SK-N-DZ (cell line): ENCODE measurements at places on chromosomes 16 and 17.
A peak's percentile ranks its signal among the peaks of the same experiment; 100 is the strongest.

GRCh38 chr16:56422896-56423441 is 2.4 kb downstream of the AMFR start:
- DNase-seq, result no peak

GRCh38 chr17:73068322-73069153 is 23.9 kb downstream of the SLC39A11 start:
- DNase-seq, result peak; percentile 75

GRCh38 chr17:3033741-3034577 is 29.4 kb downstream of the OR1D5 start:
- no peak for DNase-seq

DNA sequence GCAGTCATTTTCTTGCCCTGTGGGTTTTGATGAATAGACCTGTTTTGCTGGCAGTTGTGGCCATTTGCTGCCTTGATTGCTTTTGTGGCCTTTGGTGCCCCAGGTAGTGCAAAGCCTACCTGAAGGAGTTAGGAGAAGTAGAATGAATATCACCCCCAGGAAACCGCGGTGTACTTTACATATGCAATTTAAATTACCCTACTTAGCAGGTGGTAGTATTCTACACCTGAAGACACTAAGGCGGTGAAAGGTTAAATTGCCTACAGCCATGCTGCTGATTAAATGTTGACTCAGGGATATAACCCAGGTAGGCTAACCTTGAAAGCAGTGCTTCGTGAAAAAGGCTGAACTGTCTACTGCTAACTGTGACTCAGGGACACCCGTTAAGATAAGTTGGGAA is 27.2 kb upstream of the WWOX start:
- DNase-seq, result no peak

- DNase-seq, result peak; percentile 64
These were observed 20.4 kb upstream of the BEAN1 start for GRCh38 chr16:66406534-66407221.

GRCh38 chr17:1237471-1237870 is 32.8 kb upstream of the BHLHA9 start:
- DNase-seq, result no peak

GRCh38 chr16:24217461-24217860 is 38.7 kb upstream of the CACNG3 start:
- no peak for DNase-seq

- no peak for DNase-seq
These were observed 2.0 kb downstream of the WSCD1 start for GRCh38 chr17:6072157-6072556.

DNA sequence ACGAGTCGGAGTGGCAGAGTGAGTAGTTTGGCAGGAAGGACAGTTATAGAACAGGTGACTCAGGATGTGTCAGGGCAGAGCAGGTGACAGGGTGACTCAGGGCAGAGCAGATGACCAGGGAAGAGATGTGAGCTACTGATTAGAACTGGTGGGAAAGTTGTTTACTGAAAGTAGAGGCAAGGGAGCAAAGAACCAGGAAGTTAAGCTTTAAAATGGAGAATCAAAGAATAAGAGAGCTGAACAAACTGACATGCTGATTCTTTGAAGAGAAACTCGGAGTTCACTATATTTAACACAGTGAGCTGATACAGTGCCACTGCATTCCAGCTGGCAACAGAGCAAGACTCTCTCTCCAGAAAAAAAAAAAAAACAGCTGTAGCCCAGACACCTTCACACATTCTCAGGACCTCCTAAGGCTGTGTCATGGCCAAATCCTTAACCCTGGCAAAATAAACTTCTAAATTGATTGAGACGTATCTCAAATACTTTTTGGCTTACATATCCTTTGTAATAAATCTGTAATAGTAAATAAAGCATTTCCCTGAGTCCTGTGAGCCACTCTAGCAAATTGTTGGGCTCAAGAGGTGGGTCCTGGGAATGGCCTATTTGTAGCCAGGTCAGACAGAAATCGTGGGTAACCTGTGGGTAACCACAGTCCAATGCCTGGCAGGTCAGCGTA is 12.3 kb upstream of the UBE2I start:
- DNase-seq, result no peak

DNA sequence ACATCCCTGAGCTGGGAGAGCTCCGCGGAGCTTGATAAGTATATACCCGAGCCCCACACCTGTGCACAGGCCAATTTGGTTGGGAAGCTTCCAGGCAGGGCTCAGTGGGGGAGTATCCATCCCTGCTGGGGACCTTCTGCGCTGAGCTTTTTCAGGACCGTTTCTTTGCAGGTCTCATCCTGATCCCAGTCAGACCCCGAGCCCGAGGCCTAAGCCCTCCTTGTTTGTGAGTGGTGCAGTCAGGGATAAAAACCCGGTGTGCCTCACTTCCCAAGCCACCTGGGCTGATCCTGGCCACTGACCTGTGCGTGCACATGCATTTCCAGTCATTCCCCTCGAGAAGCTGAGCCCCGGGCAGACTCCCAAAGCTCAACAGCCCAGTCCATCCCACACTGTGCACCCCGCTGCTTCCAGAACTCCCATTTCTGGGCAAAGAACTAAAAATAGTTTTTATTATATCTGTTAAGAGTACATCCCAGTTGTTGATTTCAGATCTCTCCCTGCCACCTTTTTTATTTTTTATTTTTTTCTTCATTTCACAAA is 27.3 kb upstream of the NAT9 start:
- no peak for DNase-seq

GRCh38 chr16:10001258-10001775 is 180.9 kb downstream of the GRIN2A start:
- no peak for DNase-seq

DNA sequence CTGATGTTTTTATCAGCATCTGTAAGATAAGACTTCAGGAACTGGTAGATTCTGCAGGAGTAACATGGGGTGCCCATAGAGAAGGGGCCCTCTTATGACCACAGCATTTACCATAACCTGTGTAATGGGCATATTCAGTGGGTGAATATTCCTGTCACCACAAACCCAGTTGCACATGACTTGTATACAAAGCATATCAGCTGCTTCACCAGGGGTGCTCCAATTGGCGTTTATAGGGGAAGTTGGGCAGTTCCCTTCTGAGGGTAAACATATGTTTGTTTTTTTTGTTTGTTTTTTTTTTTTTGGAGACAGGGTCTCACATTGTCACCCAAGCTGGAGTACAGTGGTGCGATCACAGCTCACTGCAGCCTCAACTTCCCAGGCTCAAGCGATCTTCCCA is 11.5 kb upstream of the ZG16 start:
- DNase-seq, result no peak

DNA sequence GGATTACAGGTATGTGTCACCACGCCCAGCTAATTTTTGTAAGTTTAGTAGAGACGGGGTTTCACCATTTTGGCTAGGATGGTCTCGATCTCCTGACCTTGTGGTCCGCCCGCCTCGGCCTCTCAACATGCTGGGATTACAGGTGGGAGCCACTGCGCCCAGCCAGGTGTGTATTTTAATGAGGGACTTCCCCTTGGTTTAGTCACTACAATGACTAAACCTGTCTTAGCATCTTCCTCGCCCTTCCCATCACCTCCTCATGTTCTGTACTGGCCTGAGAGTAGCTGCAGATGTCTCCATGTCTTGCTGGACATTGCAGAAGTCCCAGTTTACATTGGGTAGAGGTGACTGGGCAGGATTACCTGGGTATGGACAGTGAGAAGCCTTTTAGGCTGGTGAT is 9.6 kb downstream of the SLC7A6 start:
- DNase-seq, result no peak

- no peak for DNase-seq
These were observed 9.0 kb downstream of the ABR start for GRCh38 chr17:1170739-1171138.

- DNase-seq, result no peak
These were observed 32.5 kb upstream of the CDH11 start for GRCh38 chr16:65154321-65154720.

DNA sequence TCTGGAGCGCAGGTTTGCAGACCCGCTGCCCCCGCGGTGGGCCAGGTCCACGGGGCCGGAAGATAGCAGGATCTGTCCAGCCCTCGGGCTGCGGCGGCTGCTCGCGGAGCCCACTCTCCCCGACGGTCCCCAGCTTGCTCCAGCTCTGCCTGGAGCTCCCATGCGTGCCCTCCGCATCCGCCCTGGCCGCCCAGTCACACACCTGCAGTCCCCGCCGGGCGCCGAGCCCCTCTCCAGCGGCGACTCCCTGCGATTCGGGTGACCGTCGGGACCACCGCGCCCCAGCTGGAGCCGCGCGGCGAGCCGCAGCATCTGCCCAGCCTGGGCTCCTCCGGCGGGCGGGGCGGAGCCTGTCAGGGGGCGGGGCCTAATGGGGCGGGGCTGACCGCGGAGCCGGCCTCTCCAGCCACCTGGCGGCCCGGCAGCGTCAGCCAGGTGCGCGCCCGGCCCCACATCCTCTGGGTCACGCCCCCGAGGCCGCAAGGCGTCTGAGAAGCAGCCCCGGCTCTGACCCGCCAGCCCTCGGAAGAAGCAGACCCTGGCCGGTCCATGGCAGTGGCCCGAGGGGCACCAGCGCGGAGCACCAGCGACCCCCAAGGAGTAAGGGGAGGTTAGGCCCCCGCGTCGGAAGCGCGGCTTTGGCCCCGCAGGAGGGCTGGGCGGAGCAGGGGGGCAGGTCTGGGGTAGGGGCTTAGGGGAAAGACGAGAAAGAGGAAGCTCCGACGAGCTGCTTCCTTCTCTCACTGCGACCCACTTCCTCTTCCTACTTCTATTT is at the start of gene PIK3R5:
TSS of gene PIK3R5 (minus strand) at position 314 of the 775 bp plus-strand sequence. CDS start 54,213 bp downstream, outside the sequence.
- no peak for DNase-seq

DNA sequence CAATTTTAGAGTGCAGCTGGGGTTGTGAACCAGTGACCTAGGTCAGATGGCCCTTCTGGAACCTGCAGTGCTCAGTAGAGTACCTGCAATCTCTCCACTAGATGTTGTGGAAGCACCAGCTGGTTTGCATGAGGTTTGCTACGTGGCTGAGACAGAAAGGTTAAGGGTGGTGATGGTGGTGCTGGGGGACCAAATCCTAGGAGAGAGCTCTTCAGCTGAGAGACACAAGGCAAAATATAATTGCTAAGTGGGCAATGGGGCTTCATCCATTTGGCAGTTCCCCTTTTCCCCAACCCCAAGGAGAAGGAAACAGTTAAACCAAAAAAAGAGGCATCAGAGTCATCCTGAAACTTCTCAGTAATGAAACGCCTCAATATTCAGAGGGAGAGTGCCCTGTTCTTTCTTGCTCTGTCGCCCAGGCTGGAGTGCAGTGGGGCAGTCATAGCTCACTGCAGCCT is 13.9 kb downstream of the ITPRIPL2 start:
- no peak for DNase-seq

- DNase-seq, result no peak
These were observed 28.9 kb downstream of the COX10 start for GRCh38 chr17:14098246-14098645.

DNA sequence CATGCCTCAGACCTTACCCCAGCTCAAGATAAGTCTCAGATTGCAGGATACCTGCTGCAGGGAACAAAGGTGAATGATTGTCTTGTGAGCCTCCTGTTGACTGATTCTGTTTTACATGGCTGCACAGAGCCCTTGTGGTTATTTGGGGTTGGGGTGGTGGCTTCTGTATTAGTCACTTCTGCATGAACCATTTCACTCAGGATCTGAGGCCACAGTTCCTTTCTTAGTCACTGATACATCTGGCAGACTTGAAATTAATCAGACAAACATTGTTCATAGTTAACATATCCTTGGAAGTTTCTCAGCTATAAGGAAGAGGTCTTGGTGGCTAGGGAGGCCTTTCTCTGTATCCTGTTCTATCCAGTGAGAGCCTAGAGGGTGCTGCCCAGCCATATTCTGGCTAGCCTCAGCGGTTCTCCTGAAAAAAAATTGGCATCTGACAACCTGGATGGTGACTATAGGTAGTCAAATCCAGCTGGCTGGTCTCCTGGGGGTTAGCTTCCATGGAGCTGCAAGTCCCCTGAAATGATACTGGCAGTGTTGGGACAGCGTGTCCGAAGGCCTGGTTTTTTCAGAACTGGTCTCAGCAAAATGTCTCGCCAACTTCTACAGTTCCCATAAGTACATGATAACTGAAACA is 8.4 kb upstream of the PLK1 start:
- DNase-seq, result no peak

- DNase-seq, result no peak
These were observed 89.5 kb downstream of the CLEC16A start for GRCh38 chr16:11033629-11034420.

DNA sequence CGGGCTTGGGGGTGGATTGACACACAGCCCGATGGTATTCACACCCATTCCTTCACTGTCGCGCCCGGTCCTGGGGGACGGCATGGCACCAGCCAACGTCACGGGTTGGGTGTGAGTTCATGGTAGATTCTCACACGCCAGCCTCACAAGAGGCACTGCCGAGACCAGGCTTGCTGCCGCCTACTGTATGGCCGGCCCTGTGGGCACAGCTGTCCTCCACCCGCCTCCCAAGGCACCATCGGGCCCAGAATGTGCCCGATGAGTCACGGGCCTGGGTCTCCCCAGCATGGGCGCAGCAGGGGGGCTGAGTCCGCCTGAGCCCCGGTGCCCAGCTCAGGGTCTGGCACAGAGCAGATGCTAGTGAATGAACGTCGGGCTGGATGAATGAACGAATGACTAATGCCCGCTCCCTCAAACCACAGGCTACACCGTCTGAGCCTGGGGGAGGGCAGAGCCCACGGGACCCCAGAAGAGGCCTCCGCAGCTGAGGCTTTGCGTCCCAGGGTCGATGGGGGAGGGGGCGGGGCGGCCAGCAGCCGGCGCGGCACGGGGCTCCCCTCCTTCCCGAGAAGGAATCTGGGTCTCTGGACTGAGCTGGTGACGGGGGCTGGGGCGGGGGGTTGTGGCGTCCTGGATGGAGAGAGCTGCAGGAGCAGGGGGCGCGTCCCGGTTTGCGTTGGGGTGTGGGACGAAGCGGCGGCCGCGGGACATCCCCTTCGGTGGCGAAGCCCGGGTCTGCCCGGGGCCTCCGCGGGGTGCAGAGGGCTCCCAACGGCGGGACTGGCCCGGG is 829 bp downstream of the PITPNM3 start:
- DNase-seq, result no peak

- DNase-seq, result no peak
These were observed 75.3 kb upstream of the TBC1D3K start for GRCh38 chr17:37848690-37849616.

DNA sequence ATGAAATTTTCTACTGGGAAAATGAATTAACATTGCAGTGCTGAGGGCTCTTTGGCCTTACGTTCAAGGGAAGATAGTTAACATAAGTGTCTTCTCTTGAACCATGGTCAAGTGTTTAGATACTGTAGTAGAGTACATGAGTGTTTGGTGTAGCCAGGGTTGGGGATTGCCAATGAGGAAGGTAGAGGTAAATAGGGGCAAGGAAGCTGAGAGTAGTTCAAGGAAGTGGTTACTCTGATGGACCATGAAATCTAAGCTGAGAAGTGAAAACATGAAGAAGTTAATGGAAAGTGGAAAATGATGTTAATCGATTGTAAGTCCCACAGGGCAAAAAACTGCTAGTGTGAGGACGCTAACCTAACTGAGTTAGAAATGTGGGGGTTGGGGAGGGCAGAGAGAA is 249.6 kb upstream of the AXIN2 start:
- no peak for DNase-seq
